Stimulated activated effector memory CD8-positive, alpha-beta T cell treated with anti-CD3 and anti-CD28 coated beads, Interleukin-12 subunit alpha, Interleukin-12 subunit beta, amount 100 ng/mL, for 72 hours (primary cell): ENCODE measurements at places on chromosomes 11 and 22.
A peak's percentile ranks its signal among the peaks of the same experiment; 100 is the strongest.

- DNase-seq, result no peak
Measured at GRCh38 chr11:130151196-130151595, 8.4 kb upstream of the ST14 start.

DNA sequence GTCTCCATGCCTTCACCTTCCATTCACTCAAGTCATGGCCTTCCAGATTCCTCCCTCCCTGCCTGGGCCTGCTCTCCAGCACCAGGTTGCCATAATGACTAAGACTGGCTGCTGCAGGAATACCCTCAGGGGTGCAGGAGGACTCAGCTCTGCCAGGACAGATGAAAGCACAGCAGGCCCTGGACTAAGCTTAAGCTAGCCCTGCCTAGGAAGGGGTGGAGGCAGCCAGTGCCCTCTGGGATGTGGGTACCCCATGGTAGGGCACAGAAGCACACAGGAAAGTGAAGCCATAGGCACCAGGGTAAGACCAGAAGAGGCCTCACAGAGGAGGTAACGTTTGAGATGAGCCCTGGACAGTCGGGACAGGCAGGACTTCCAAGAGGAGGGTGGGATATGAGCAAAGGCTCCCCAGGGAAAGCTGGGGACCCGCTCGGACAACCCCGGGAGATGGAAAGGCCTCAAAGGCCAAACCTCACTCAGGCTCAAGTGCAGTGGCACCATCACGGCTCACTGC is 3.0 kb upstream of the RIN1 start:
- no peak for DNase-seq

DNA sequence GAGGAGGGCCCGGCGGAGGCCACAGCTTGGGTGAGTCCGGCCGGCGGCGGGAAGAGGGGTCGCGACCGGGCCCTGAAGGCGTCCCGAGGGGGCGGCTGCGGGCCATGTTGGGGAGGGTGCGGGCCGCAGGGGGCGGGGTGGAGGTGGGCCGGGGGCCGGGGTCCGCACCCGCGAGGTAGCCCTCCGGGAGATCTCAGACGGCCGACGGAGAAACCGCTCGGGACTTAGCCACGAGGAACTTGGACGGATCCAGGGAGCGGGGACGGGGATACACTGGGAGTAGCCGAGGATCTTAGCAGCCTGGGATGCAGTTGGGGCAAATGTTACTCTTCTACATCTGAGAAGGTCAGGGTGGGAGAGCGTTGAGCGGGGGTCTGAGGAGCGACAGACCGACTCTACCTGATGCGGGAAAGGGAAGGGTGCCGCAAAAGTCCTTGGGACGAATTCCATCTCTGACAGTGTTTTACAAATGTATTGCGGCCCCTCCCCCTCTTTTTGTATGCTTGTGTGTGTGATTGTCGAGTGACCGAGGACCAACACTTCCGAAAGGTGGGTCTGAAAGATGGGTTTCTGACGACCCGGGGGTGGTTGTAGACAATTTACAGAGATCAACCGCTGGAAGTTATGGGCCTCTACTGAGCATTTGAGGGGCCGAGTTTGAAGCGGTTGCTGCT is 658 bp downstream of the STIP1 start:
- peak; percentile 81 for DNase-seq

GRCh38 chr11:132646890-132647289 is 885.4 kb downstream of the OPCML start:
- DNase-seq, result no peak

- no peak for DNase-seq
Measured at GRCh38 chr11:66542362-66542761, 3.5 kb downstream of the ZDHHC24 start.

- no peak for DNase-seq
Measured at GRCh38 chr22:45454275-45454674, 40.8 kb downstream of the RIBC2 start.

DNA sequence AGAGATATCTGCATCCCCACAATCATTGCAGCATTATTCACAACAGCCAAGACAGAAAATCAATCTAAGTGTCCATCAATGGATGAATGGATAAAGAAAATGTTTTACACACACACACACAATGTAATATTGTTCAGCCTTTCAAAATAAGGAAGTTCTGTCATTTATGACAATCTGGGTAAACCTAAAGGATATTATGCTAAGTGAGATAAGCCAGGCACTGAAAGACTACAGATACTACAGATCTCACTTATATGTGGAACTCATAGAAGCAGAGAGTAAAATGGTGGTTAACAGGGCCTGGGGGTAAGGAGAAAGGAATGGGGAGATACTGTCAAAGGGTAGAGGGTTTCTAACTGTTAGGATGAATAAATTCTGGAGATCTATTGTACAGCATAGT is 36.0 kb upstream of the EED start:
- DNase-seq, result no peak

GRCh38 chr11:5004424-5005274 is 10.0 kb downstream of the OR51L1 start:
- no peak for DNase-seq
